ENCODE measurements at places on chromosomes 16 and 17.

- DNase-seq = no peak
These were observed 456.6 kb upstream of the DYNLRB2 start for GRCh38 chr16:80084163-80084562.

GRCh38 chr17:14427900-14428647, 127.2 kb downstream of the HS3ST3B1 start:
- DNase-seq = peak; percentile 11

GRCh38 chr16:57897053-57897784, 73.7 kb downstream of the CNGB1 start:
- DNase-seq = no peak

DNA sequence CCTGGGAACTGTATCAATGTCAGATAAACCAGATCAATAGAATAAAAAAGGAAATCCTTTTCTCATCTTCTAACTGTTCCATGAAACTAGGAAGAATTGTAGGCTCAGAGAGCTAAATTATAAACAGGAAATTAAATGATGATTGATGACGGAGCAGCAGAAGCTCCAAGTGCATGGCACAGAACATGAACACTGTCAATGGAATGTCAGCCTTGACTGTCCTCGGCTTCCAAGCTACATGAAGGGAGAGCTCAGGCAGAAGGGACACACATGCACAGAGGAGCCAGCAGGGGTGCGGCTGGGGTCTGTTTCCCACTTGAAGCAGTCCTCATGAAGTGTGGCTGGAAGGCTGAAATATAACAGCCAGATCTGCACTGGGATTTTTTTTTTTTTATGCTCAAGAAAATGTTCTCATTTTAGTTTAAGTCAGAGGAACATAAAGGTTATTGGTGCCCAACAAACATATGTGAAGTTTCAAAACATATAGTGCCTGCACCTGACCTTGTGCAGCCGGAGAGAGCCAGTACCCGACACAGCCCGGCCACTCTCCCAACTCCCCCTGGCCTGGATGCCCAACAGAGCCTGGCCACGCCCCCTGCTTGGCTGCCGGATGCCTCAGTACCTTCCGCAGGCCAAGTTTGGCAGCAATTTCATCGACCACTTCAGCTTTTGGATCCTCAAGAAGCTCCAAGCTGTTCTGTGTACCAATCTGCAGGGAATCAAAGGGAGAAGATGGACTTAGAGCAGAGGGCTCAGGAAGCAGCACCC, 37.0 kb downstream of the NPLOC4 start:
- DNase-seq = no peak

DNA sequence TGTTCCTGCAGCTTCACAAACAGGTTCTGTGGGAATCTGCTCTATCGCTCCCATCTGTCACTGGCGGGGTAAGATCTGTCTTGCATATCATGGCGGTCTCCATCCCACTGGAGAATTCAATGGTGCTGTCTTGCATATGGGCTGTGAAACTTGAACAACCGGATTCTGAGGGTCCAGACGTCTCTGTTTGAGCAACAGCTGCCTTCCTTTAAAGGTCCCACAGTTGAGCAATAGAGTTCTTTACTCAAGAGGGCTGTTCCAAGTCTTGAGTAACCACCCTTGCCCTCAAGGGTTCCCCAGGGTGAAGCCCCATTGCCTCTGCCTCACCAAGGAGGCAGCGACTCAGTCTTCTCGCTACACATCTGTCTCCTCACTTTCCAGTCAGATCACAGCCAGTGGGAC, 50.8 kb downstream of the ZFHX3 start:
- DNase-seq = no peak

DNA sequence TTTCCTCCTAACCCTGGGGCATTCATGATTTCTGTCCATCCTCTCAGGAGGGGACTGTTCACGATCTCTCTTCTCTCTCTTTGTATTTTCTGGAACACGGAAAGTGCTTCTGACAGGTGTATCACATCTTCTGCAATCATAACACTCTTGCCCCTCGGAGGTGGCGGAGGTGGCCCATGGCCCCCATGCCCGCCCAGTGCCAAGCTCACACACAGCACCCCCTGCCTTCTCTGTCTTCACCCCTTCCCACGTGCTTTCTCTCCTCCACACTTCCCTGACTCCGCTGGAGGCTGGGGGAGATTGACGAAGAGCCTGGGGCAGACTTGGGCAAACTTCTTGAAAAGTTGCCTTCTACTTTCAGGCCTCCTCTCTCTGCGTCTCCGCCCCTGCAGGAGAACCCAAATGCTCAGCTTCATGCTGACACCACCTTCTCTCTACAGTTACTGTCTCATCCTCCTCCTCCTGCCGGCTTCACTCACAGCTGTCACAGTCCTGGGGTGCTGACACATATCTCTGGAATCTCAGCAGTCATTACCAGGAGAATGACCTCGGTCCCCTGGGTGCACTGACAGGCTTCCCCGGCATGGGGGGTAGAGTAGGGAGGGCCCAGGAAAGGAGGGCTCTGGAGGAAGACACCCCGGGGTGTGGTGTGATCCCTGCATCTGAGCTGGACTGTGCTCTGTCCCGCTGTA, 127.1 kb downstream of the ENGASE start:
- no peak for DNase-seq

DNA sequence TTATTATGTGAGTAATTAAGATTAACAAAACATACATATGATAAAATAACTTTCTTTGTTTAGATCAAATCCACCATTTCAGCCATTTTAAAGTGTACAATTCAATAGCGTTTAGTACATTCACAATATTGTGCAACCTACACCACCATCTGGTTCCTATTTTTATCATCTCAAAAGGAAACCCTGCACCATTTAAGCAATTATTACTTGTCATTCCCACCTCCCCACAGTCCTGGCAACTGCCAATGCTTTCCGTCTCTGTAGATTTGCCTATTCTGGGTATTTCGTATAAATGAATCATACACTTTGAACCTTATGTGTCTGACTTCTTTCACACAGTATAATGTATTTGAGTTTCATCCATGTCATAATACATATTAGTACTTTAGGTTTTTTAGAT, 162.5 kb upstream of the CNTNAP4 start:
- DNase-seq = no peak

DNA sequence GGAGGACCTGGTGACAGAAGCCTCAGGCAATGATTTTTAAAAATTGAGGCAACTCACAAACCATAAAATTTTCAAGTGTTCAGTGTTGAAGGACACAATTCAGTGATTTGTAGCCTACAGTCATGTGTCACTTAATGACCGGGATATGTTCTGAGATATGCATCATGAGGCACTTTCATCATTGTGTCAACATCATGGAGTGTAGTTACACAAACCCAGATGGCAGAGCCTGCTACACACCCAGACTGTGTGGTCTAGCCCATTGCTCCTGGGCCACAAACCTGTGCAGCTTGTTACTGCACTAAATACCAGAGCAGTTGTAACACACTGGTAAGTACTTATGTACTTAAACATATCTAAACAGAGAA, 1.6 kb downstream of the PRSS41 start:
- no peak for DNase-seq

DNA sequence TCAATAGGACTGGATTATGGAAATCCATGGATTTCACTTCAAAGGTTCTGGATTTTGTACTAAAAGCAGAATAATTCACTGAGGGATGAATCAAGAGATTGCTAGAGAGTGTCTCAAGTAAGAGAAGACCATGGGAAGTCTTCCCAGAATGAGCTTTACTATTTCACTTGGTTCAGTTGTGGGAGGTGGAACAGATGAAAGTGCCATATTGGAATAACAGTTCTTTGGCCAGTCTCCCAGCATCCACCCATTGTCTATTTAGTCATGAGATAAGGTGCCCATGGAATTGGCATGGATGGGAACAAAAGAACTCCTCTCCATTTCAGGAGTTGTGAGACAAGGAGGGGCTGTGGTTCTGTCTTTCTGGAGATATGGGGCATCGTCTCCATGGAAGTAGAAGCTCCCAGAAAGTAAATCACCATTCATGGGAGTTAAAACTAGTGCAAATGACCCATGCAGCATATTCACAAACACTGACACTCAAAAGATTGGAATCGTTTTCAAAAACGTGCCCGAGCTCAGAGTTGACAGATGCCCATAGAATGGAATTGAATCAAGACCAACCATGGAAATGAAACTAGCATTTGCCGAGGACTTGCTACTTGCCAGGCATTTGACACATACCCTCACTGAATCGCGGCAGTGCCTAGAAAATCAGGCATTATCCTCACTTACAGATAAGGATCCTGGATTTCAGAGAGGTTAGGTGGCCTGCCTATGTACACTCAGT, 36.2 kb upstream of the CLEC3A start:
- DNase-seq = no peak

- no peak for DNase-seq
These were observed 116.6 kb downstream of the METRNL start for GRCh38 chr17:83196024-83196365.

DNA sequence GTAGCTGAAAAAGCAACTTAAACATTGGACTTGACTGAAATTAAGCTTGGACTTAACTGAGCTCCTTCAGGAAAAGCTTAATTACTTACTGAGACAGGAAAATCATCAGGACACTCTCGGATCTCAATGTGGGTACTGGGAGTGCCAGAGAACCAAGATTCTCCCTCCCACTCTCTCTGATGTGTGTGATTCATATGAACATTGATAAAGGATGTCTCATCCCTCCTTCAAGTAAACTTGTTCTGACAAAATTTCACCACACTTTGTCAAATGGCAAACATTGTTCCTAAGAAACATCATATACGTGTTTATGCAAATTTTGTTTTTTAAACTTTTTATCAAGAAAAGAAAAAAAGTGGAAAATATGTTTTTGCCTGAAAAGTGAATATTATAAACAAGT, 4.1 kb upstream of the SLFN5 start:
- DNase-seq = no peak
